Caco-2 (cell line): ENCODE measurements at places on chromosomes 4 and X. TPM values are rescaled to one million over a fixed set of nuclear protein-coding genes. Genes with fewer than 3 reads are reported as not detected.

The TAF7L gene
- not detected in 2 replicates for total RNA-seq

DNA sequence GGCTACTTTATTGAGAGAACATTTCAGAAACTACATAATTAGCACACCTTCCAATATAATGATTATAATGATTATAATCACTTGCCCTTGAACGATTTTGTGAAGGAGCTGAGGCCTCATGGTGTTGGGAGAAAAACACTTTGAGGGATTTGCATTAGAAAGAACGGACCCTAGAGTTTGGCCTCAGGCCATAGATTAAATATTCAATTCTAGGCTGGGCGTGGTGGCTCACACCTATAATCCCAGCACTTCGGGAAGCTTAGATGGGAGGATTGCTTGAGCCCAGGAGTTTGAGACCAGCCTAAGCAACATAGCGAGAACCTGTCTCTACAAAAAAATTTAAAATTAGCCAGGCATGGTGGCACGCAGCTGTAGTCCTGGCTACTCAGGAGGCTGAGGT, 12.9 kb upstream of the PRKG2 start:
- H3K36me3 ChIP-seq = no peaks in the 10 kb centered on the region
- no peaks in the 10 kb centered on the region for H3K4me1 ChIP-seq
- no peak for DNase-seq
- H3K27ac ChIP-seq = no peak overlapping the region
- H3K27me3 ChIP-seq = no peaks in the 10 kb centered on the region
- no peak overlapping the region for H3K4me3 ChIP-seq

DNA sequence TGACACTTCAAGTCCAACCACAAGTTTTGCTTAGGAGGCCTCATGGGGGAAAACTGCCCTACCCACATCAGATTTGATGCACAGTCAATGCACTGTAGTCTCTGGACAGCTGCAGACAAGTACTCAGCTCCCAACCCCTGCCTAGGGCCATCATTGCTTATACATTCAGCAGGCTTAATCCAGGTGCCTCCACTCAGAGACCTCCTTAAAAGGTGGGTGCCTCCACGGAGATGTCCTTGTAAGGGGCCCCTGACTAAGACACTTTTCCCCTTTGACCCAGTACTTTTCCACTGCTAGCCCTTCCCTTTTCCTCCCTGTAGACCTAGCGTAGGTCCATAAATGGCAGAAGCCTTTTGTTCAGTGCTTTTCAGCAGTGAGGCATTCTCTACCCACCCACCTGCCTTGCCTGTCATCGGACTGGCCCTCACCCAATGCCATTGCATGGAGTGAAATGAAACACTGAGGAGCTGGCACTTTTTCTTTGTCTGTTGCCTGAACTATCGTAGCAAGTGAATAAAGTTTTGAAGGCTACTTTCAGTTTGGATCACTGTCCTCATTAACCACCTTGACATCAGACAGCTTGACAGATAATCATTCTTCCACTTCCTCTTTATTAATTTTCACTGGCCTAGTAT, 23.8 kb upstream of the PLK4 start:
- DNase-seq = no peak
- H3K4me3 ChIP-seq = no peak overlapping the region
- no peaks in the 10 kb centered on the region for H3K36me3 ChIP-seq
- no peak overlapping the region for H3K27ac ChIP-seq
- no peaks in the 10 kb centered on the region for H3K27me3 ChIP-seq

DNA sequence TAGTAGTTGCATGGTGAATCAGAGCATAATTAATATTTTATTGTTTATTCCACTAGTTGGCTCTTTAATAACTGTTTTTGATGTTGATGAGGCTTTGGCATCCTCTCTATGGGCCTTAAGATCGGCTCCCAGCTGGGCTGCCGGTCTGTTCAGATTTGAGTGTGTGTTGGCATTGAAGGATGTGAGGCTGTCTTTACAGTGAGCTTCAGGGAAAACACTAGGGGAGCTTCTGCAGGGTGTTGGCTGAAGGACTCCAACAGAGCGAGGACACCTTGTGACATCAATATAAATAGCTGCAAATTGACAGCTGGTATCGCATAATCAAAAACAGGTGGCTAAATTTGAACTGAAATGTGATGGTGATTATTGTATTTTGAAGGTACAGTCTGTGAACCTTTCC, 322.0 kb downstream of the FSTL5 start:
- H3K4me3 ChIP-seq = no peak overlapping the region
- no peaks in the 10 kb centered on the region for H3K27me3 ChIP-seq
- DNase-seq = no peak
- H3K36me3 ChIP-seq = no peaks in the 10 kb centered on the region

- H3K4me1 ChIP-seq = no peaks in the 10 kb centered on the region
- H3K27ac ChIP-seq = no peak overlapping the region
- DNase-seq = no peak
- no peaks in the 10 kb centered on the region for H3K36me3 ChIP-seq
- H3K27me3 ChIP-seq = no peaks in the 10 kb centered on the region
- H3K4me3 ChIP-seq = no peak overlapping the region
Measured at GRCh38 chr4:26300314-26301307, 20.2 kb upstream of the RBPJ start.
